ENCODE measurements at places on chromosomes 3 and 15. TPM values are rescaled to one million over a fixed set of nuclear protein-coding genes. Genes with fewer than 3 reads are reported as not detected.

SEMA3G gene
- total RNA-seq, result 39.2 TPM

GOLGA8T gene
- not detected for total RNA-seq

MUC13 gene
- total RNA-seq, result not detected

ZNF501 gene
- total RNA-seq, result 5.1 TPM

PLCL2 gene
- 9.1 TPM for total RNA-seq

SIAH2 gene
- 55.1 TPM for total RNA-seq

Data from esophagus muscularis mucosa (tissue), 4 donors.